ENCODE measurements at places on chromosomes 5 and 9. TPM values are rescaled to one million over a fixed set of nuclear protein-coding genes. Genes with fewer than 3 reads are reported as not detected.

DNA sequence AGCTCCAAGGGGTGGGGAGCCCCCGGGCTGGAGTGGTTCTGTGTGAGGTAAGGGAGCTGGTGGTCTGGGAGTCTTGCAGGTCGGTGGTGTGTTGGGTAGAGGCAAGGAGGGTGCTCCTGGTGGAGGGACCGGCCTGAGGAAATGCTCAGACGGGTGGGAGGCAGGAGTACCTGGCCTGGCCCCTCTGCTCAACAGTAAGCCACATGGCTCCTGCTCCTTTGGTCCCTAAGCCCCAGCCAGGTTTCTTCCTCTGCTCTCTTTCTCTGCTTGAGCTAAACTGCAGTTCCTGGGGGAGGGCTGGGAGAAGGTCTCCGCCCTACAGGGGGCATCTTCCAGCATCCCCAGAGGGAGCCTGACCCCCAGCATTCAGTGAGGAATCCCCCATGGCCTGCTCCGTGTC, 17.2 kb downstream of the TSPAN17 start:
- H3K27ac ChIP-seq = no peak overlapping the region
- H3K4me1 ChIP-seq = peaks cover 14% of the 10 kb centered on the region
- DNase-seq = no peak
- no peaks in the 10 kb centered on the region for H3K36me3 ChIP-seq

- H3K27ac ChIP-seq = no peak overlapping the region
- no peak for DNase-seq
- H3K4me1 ChIP-seq = no peaks in the 10 kb centered on the region
- H3K36me3 ChIP-seq = no peaks in the 10 kb centered on the region
- H3K27me3 ChIP-seq = peaks cover 18% of the 10 kb centered on the region
Measured at GRCh38 chr5:174337276-174338184, 292.0 kb downstream of the NSG2 start.

GRCh38 chr5:119470105-119470763, 17.9 kb downstream of the HSD17B4 start:
- no peaks in the 10 kb centered on the region for H3K4me1 ChIP-seq
- no peak overlapping the region for H3K4me3 ChIP-seq
- H3K27ac ChIP-seq = no peak overlapping the region
- DNase-seq = no peak

DNA sequence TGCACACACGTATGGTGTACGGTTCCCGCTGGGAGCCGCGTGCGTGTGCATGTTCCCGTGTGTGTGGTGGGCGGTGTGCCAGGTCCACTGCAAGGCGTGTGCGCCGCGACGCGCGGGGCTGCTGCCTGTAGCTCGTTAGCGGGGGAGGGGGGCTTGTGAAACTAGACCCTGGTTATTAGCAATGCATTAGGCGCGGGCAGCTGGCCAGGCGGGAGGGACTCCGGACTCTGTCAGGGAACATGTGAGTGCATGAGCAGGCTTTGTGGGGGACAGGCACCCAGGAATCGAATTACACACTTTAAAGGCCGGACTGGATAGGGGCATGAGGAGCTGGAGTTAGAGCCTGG, 32.2 kb upstream of the ENHO start:
- no peak for DNase-seq
- H3K27me3 ChIP-seq = peaks cover 3% of the 10 kb centered on the region
- H3K36me3 ChIP-seq = no peaks in the 10 kb centered on the region
- H3K27ac ChIP-seq = no peak overlapping the region
- no peak overlapping the region for H3K4me3 ChIP-seq

The SURF6 gene
- total RNA-seq = 14.2 TPM

The MED10 gene
- 53.9 TPM for total RNA-seq

The MEGF10 gene
- total RNA-seq = not detected
